Keratinocyte (primary cell): ENCODE measurements at places on chromosomes 6 and 20.

- DNase-seq = no peak
Measured at GRCh38 chr6:100509101-100509500, 44.4 kb upstream of the SIM1 start.

- no peak for DNase-seq
Measured at GRCh38 chr6:52598123-52598823, 21.4 kb upstream of the TRAM2 start.

DNA sequence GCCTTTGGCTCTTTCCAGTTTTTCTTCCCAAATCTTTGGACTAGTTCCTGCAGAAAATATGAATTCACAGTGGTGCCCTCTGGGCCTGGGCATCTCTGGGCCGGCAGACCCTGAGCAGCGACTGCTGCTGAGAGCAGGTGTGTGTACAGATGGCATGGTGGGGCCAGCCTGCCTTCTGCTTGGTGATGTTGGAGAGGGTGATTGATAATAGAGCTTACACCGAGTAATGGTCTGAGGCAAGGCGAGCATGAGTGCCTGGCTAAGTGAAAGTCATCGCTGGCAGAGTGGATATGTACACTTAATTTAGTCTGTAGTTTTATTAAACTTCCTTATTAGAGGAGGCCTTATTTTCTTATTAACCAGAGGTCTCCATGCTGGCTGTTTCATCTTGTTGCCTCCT is 156.9 kb downstream of the CDKAL1 start:
- no peak for DNase-seq

GRCh38 chr6:3455147-3455568 is 1.7 kb downstream of the SLC22A23 start:
- DNase-seq = no peak
